ENCODE measurements at places on chromosomes 13 and 19. TPM values are rescaled to one million over a fixed set of nuclear protein-coding genes. Genes with fewer than 3 reads are reported as not detected.

DNA sequence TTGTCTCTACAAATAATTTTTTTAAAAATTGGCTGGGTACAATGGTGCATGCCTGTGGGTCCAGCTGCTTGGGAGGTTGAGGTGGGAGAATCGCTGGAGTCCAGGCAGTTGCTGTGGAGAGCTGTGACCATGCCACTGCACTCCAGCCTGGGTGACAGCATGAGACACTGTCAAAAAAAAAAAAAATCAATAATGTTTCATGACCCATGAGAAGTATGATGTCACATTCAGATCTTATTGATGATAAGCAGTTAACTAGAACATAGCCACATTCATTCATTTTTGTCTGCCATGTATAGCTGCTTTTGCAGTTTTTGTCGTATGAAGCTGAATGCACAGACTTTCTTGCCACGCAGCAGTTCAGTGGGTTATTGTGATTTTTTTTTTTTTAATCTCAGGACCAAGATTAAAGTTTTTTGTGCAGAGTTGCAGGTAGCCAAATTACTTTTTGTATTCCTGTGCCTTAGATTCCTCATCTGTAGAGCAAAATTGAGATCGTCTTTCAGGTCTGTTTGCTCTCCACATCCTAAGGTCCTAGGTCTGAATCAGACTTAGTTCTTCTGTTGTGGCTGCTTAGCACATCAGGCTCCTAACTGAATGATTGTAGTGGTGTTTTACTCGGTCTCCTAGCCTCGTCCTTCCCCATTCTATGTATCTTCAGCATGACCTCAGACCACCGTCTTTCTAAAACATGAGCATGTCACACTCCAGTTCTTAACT lies 145.2 kb downstream of the GGACT start:
- no peak overlapping the region for H3K27ac ChIP-seq
- H3K4me3 ChIP-seq = no peak overlapping the region
- DNase-seq = no peak
- H3K36me3 ChIP-seq = peaks cover 3% of the 10 kb centered on the region
- H3K27me3 ChIP-seq = no peaks in the 10 kb centered on the region
- peaks cover 26% of the 10 kb centered on the region for H3K4me1 ChIP-seq

- H3K27me3 ChIP-seq = no peaks in the 10 kb centered on the region
- peak overlapping the region; percentile 99 for H3K27ac ChIP-seq
- DNase-seq = no peak
- H3K36me3 ChIP-seq = no peaks in the 10 kb centered on the region
- peaks cover 27% of the 10 kb centered on the region for H3K4me1 ChIP-seq
- H3K4me3 ChIP-seq = no peak overlapping the region
Observed at GRCh38 chr13:50126993-50127725, 111.9 kb downstream of the KCNRG start.

GRCh38 chr19:45613926-45614725 lies 12.1 kb upstream of the GPR4 start:
- H3K27ac ChIP-seq = no peak overlapping the region
- H3K27me3 ChIP-seq = no peaks in the 10 kb centered on the region
- no peak overlapping the region for H3K4me3 ChIP-seq
- peaks cover 5% of the 10 kb centered on the region for H3K36me3 ChIP-seq
- H3K4me1 ChIP-seq = peaks cover 16% of the 10 kb centered on the region
- DNase-seq = peak; percentile 79

DNA sequence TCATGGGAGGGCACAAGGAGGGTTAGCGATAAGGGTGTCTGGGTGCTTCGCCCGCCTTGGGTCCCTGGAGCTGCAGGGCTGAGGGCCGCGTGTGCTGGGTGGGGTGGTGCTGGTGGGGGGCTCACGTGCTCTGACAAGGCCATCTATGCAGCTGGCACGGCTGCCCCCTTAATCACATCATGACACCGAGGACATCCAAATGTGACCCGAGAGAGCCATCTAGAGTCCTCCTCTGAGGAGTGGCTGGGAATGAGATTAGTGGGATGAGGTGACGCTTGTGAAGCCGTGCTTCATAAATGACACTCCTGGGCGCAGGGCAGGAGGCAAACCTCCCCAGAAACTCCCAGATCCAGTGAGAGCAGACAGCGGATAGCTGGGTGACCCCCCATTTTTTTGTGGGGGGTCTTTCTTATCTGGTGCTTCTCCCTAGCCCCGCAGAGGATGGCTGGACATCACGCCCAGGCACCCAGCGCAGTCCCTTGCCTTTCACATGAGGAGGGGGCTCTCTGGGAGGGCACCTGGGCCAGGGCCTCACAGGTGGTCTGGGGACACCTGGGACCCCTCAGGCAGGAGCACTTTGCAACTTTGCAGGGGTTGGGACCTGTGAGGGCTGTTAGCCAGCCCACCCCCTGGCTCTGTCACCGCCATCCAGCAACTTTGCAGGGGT lies 6.6 kb downstream of the FZR1 start:
- no peak overlapping the region for H3K27ac ChIP-seq
- peaks cover 8% of the 10 kb centered on the region for H3K4me1 ChIP-seq
- no peaks in the 10 kb centered on the region for H3K27me3 ChIP-seq
- DNase-seq = no peak
- H3K4me3 ChIP-seq = no peak overlapping the region

- H3K27me3 ChIP-seq = no peaks in the 10 kb centered on the region
- H3K27ac ChIP-seq = no peak overlapping the region
- no peak for DNase-seq
- H3K4me1 ChIP-seq = no peaks in the 10 kb centered on the region
- no peak overlapping the region for H3K4me3 ChIP-seq
Observed at GRCh38 chr13:78569029-78569428, 34.3 kb downstream of the POU4F1 start.

DNA sequence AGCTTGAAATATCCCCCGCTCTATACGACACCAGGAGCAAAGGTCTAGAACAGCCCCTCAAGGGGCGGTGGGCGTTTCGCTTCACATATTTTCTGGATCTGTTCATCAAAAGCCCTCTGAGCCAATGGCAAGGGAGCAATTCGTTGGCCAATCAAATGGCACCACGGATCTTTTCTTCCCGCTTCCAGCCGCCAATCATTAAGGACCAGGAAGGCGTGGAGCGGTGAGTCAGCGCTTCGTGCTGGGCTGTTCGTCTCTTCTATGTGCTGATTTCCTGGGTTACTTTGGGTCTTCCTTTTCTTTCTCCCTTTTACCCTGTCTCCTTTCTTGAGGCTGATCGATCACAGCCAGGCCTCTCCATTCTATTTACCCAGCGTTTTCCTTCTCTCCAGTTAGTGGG lies at the start of gene NLRP4:
Gene NLRP4, plus strand, starts transcription at position 201 of the 400 bp plus-strand sequence. CDS start 15,541 bp downstream, outside the sequence.
- no peak within 1 kb of the TSS for H3K4me3 ChIP-seq
- no peak for DNase-seq
- H3K27ac ChIP-seq = no peak within 1 kb of the TSS
- no peaks in the 10 kb centered on the region for H3K4me1 ChIP-seq
- peaks cover 26% of the 10 kb centered on the region for H3K27me3 ChIP-seq

GRCh38 chr19:40907968-40908735 lies 26.1 kb upstream of the CYP2A7 start:
- DNase-seq = no peak
- peaks cover 36% of the 10 kb centered on the region for H3K27me3 ChIP-seq
- H3K27ac ChIP-seq = no peak overlapping the region
- H3K4me3 ChIP-seq = no peak overlapping the region
- no peaks in the 10 kb centered on the region for H3K36me3 ChIP-seq

- H3K4me3 ChIP-seq = no peak overlapping the region
- no peak overlapping the region for H3K27ac ChIP-seq
- no peaks in the 10 kb centered on the region for H3K36me3 ChIP-seq
- no peaks in the 10 kb centered on the region for H3K27me3 ChIP-seq
- DNase-seq = no peak
- no peaks in the 10 kb centered on the region for H3K4me1 ChIP-seq
Observed at GRCh38 chr13:109874484-109875454, 88.4 kb upstream of the IRS2 start.

- H3K4me3 ChIP-seq = no peak overlapping the region
- H3K27ac ChIP-seq = no peak overlapping the region
- no peaks in the 10 kb centered on the region for H3K4me1 ChIP-seq
- no peaks in the 10 kb centered on the region for H3K36me3 ChIP-seq
- no peaks in the 10 kb centered on the region for H3K27me3 ChIP-seq
- DNase-seq = no peak
Observed at GRCh38 chr13:92938486-92939020, 288.1 kb upstream of the GPC6 start.

DNA sequence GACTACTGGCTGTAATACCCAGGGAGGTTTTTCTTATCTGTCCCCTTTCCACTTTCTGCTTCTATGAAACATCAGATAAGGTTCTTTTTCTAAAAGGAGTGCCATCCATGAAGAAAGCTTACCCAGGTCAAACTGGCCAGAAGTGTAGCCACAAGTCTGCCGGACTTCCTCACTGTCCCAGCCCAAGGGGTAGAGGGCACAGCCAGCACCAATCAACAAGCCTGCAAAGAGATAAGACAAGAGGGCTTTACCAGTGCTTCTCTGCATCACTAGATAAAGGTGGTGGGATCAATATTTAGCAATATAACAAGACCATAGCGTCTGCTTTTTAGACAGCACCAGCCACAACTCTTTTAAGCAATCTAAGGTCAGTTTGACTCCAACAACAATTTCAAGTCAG lies 224.7 kb downstream of the LHFPL6 start:
- no peak overlapping the region for H3K4me3 ChIP-seq
- peaks cover 61% of the 10 kb centered on the region for H3K4me1 ChIP-seq
- peaks cover 5% of the 10 kb centered on the region for H3K36me3 ChIP-seq

- H3K27ac ChIP-seq = peak overlapping the region; percentile 94
- peaks cover 8% of the 10 kb centered on the region for H3K4me1 ChIP-seq
- DNase-seq = no peak
- peak overlapping the region; percentile 87 for H3K4me3 ChIP-seq
- no peaks in the 10 kb centered on the region for H3K36me3 ChIP-seq
Observed at GRCh38 chr19:29715701-29716581, 880 bp upstream of the C19orf12 start.

Gene SLC7A10
- total RNA-seq = 0.17 TPM

Gene KLK1
- 0.68 TPM for total RNA-seq

Gene TCF3
- total RNA-seq = 333 TPM

Gene LYPD3
- 0.31 TPM for total RNA-seq

Gene TLE2
- 18.3 TPM for total RNA-seq
